Fibroblast of skin of left biceps (primary cell): ENCODE measurements at places on chromosomes 1 and 21.
A peak's percentile ranks its signal among the peaks of the same experiment; 100 is the strongest.

DNA sequence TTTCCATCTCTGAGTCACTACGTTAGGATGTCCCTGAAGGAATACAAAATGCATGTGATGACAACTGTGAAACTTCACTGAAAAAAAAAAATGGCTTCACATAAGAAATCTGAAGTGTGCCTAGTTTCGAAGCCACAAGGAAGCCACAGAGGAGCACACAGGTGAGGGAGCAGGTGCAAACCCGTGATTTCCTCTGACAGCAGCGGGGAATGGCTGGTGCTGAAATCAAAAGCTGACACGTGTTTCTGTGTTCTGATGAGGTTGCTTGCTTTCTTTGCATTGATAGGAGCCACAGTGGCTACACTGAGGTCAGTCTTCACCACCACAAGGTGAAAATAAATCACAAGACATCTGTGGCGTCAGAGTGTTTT is 105.7 kb upstream of the TLR5 start:
- DNase-seq: no peak

GRCh38 chr1:53754484-53755312 is 15.7 kb upstream of the GLIS1 start:
- DNase-seq: no peak

- DNase-seq: no peak
These were observed 38.0 kb upstream of the RASAL2 start for GRCh38 chr1:178055779-178056471.

- no peak for DNase-seq
These were observed 1.8 kb upstream of the NPPB start for GRCh38 chr1:11860587-11860986.

DNA sequence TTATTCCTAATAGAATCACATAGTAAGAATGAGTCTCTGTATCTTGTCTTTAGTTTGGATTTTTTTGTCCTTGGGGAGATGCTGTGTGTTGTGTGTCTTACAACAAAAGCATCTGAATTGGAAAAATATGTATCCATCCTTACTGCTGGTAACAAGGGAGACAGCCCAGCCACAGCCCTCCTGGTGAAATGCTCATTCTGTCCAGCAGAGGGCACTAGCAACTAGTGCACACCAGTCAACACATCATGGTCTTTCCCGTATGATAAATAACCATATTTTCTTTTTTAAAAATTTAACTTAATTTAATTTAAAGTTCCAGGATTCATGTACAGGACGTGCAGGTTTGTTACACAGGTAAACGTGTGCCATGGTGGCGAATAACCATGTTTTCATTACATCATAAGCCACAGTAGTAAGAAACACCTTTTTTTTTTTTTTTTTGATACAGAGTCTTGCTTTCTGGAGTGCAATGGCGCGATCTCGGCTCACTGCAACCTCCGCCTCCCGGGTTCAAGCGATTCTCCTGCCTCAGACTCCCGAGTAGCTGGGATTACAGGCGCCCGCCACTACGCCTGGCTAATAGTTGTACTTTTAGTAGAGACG is 245.1 kb downstream of the PTBP2 start:
- DNase-seq: peak; percentile 37

GRCh38 chr1:178330848-178331497 is 165.8 kb downstream of the CLEC20A start:
- DNase-seq: no peak

DNA sequence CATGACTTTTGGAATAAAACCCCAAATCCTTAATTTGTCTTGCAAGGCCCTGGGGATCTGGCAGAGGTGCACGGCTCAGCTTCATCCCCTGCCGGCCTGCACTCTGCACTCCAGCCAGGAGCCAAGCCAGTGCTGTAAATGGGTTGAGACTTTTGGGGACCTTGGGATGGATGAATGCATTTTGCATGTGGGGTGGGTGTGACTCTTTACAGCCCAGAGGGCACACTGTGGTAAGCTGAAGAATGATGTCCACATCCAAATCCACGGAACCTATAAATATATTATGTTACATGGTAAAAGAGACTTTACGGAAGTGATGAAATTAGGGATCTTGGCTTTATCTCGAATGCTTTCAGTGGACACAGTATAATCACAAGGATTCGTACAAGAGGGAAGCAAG is 177.8 kb downstream of the EDEM3 start:
- DNase-seq: no peak
